Activated T-cell treated with anti-CD3 and anti-CD28 coated beads for 48 hours (primary cell): ENCODE measurements at places on chromosomes 3 and 15.

- DNase-seq = peak; percentile 65
Observed at GRCh38 chr3:179260949-179261765, 10.2 kb upstream of the KCNMB3 start.

- DNase-seq = no peak
Observed at GRCh38 chr3:129230311-129231019, 18.9 kb upstream of the COPG1 start.

DNA sequence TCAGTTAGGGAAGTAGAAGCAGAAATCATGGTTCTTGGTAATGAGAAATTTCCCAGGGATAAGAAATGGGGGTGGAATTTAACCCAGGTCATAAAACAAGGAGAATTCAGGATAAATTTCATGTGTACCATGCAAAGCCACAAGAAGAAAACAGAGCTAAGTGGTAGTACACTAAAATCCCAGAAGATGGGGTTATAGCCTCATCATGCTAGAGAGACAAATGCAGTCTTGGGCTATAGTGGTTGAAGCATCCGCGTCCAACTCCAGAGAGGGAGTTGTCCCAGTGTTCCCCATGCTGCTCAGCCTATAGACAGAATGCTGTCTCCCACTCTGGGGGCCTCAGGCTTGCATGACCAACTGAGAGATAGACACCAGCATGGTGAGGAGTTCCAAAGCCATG is 36.2 kb upstream of the CLRN1 start:
- DNase-seq = no peak

- DNase-seq = no peak
Observed at GRCh38 chr3:44920081-44920480, 45.7 kb downstream of the TGM4 start.

GRCh38 chr3:143478115-143478693 is 358.6 kb downstream of the CHST2 start:
- no peak for DNase-seq

- DNase-seq = no peak
Observed at GRCh38 chr3:195261925-195262324, 9.0 kb downstream of the XXYLT1 start.

DNA sequence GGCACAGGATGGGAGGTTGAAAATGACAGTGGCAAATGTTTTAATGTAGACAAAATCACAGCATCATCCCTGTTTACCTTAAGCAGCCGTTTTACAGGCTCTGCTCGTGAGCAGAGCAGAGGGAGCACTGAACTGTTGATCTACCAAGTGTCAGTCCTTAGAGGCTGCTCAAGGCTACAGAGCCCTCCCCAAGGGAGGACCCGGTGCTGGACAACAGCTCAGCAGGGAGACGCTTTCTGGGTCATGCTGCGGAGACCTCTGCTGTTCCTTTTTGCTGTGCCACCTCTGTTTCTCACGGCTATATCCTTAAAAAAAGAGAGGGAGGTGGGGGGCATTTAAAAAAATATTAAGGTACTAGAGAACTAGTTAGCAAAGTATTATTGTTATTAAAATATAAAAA is 400.2 kb downstream of the GABRB3 start:
- DNase-seq = no peak

- no peak for DNase-seq
Observed at GRCh38 chr3:144770281-144770680, 798.7 kb downstream of the DIPK2A start.

- no peak for DNase-seq
Observed at GRCh38 chr3:142915636-142916035, 26.8 kb upstream of the PCOLCE2 start.

DNA sequence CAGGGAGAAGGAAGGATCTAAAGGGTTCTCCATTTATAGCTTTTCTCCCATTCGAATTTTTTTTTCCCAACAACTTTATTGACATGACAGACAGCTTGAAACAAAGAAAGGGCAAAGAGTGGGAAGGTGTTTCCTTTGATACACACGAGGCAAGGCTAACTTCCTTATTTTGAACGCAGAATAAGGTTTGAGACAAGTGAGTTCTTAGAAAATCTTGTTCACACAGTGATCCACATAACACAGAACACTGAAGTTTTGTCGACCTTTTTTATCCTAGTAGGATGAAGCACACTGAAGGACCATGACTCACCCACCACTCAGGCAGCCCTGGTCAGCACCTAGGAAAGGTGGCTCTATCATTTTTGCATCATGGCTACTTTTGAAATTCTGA is 425.8 kb upstream of the MDFIC2 start:
- DNase-seq = no peak

- no peak for DNase-seq
Observed at GRCh38 chr3:100097919-100098783, 16.1 kb downstream of the FILIP1L start.

DNA sequence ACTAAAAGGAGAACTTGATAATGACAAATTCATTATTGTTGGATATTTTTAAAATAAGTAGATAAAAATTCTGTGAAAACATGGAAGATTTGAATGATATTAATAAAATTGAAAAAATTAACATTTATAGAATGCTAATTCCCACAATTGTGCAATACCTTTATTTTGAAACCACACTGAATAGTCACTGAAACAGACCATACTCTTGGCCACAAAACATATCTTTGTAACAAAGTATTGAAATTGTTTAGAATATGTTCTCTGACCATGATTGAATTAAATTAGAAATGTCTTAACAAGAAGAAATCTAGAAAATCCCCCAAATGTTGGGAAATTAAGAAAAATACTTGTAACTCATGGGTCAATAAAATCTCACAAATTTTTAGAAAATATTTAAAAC is 49.2 kb downstream of the ARHGAP11B start:
- DNase-seq = no peak

- no peak for DNase-seq
Observed at GRCh38 chr3:115082260-115082659, 64.8 kb downstream of the ZBTB20 start.

GRCh38 chr15:63895194-63895593 is 61.4 kb upstream of the HERC1 start:
- DNase-seq = no peak

DNA sequence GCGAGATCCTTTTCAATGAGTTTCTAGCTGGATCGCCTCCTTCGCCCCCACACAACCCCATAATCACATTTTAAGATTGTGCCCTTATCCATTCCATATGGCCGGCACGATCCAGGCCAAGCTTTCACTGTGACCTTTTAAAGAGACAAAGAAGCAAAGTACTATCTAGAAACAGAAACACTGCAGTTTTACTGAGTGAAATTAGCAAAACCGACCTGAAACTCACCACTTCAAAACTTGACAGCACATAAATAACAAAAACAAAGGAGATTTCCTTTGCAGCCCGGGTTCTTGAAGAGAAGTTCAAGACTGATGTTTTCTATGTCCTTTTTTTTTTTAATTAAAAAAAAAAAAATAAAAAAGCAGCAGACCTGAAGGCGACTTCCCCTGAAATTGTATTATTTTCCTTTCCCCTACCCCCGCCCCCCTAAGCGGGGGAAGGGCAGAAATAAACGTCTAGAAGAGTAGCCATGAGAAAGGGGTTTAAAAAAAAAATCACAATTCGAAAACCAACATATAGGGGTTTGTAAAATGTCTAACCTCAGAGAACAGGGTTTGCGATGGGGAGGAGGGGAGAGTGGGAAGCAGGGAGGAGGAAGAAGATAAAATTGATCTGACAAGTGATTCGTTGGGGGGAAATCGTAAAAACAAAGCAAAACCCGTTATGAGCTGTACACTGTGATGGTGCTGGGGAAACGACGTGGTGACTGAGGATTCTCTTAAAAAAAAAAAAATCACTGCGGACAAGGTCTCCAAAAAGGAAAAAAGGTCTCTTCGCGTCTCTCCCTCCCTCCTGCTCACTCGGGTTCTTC is 1.5 kb downstream of the SATB1 start:
- no peak for DNase-seq

DNA sequence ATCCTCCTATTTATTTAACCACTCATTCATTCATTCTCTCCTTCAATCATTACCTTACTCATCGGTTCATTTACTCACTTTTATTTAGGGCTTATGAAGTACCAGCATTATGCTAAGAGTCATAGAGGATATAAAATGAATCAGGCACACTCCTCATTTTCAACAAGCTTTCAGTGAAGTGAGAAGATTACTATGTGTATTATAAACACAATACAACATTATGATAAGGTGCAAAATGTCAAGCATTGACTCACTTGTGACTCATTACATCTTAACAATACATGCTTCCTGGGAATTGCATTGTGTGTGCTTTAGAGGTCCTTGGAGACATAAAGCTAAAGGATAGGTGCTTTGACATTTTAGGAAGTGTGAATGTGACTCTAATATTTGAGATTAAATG is 60.4 kb downstream of the PLAAT1 start:
- DNase-seq = no peak
